Glomerular endothelial cell (primary cell): ENCODE measurements at places on chromosomes 4 and X. TPM values are rescaled to one million over a fixed set of nuclear protein-coding genes. Genes with fewer than 3 reads are reported as not detected.

DNA sequence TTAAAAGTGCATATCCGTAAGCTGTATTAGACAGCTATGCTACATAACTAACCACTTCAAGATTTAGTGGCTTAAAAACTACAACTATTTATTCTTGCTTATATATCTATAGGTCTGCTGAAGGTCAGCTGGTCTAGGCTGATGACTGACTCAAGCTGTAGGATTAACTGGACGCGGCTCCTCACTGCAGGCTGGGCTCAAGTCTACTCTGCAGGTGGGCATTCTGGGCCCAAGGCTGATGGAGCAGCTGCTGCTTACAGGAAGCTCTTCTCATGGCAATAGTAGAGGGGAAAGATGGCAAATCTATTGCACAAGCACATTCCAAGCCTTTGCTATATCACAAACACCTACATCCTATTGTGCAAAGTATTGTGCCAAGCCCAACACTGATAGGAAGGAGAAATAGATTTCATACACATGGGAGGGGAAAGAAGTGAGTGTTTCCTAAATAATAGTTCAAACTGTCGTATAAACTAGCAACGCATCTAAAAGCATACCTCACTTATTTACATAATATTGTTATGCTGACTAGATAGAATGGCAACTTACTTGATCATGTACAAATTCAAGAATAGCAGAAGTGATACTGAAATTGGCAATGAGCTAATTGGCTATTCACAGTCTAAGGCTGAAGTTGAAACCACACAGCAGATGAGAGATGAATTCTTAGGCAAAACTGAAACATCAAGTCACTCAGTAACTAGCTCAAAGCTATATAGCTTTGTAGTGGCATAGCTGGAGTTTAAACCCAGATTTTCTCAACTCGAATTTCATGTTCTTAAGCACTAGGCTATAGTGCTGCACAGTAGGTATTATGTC is 263.8 kb downstream of the NKX6-1 start:
- DNase-seq = no peak

- no peak for DNase-seq
Measured at GRCh38 chr4:183426507-183426906, 17.9 kb upstream of the CDKN2AIP start.

DNA sequence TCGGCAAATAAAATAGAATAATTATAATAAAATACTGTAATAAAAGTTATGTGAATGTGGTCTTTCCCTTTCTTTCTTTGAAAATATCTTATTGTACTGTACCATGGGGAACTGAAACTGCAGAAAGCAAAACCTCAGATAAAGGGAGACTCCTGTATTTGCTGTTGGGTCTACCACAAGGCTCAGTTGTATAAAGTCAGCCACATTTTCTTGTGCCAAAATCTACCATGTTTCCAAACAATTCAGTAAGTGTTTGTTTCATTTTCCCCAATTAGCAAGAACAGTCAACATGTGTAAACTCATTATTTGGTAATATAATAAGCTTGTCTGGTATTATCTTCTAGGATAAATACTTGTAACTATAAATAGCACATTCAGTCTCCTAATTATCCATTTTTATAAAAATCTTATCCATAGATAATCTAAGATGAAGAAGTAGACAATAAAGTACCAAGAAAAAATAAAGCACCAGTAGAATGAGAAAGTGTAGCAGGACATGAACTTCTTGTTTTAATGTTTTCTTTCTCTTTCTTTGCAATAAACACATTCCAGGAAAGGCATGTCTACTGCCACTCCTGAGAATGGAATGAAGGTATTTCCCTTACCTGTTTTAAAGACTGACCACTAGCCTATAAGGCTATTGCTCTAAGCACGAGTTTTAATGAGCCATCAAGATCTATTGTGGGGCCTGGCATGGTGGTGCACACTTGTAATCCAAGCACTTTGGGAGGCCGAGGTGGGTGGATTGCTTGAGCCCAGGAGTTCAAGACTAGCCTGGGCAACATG is 15.0 kb upstream of the OTUD4 start:
- DNase-seq = no peak

DNA sequence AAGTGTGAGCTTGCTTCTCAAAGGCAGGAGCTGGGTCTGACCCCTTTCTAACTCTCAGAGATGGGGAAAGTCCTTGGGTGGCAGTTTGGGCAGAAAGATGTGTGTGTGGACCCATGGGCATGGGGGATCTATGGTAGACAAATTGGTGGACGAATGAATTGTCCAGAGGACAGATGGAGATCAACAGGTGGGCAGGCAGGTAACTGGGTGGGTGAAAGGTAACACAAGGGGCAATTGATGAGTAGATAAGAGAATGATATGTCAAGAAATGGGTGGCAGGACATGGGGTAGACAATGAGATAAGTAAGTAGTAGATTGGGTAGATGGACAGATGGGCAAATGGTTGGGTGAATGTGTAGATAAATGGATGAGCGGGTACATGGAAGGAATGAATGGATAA is 2.9 kb upstream of the KCND1 start:
- DNase-seq = no peak

DNA sequence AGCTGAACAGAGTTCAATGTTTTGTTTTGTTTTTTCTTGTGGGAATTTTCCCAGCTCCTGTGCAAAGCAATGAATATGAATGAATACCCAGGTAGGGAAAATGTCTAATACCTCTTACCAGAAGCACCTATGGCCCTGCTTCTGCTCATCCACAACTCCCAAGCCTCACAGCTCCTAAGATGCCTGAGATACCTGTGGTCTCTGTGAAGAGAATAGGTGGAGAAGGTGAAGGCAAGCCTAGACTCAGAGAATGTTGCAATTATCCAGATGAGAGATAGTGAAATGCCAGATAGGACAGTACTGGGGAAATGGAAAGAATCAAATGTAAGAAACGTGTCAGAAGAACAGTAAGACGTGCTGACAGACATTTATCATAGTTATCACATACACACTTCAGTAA is 70.2 kb upstream of the NOCT start:
- no peak for DNase-seq

GRCh38 chr4:102420563-102421398 is 75.5 kb upstream of the SLC39A8 start:
- DNase-seq = no peak

DNA sequence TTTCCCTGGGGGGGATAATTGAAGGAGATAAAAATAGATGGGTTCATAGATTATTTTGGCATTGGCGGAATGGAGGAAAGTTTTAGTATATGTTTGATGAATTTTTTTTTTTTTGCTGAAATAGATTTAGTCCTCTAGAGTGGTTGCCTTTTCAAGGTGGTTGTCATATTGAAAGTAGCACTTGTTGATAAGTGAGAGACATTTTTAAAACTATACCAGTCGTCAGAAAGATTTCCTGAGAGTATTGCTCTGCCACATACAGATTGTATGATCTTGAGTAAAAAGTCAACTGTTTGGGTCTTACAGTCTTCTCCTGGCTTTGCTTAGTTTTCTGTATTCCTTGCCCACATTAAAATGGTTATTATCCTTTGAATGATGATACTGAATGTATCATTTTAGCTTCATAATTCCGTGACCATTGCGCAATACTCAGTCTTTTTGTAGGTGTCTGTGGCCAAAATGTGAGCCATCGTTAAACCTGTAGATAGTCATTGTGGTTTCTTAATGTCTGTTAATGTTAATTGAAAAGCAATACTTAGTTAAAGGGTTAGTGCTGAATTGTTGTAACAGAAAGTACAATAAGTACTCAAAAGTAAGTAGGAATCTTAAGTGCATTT is 7.1 kb downstream of the SMARCAD1 start:
- no peak for DNase-seq

DNA sequence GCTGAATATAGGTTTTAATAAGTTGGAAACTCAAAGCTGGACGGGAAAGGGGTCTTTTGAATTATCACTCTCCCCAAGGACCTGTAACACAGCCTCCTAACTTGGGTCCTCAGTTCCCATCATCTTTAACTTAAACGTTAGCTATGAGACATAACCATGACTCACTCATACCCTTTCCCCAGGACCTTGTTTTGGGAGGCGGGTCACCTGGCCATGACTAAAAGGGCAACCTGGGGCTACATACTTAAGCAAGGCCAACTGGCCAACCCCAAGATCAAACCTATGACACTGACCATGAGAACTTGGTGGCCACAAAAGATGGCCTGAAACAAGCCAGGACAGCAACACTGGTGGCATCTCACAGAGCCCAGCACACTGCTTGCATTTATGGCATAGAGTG is 89.0 kb downstream of the SH3KBP1 start:
- no peak for DNase-seq

GRCh38 chr4:188295899-188296298 is 156.7 kb downstream of the TRIML1 start:
- no peak for DNase-seq

DNA sequence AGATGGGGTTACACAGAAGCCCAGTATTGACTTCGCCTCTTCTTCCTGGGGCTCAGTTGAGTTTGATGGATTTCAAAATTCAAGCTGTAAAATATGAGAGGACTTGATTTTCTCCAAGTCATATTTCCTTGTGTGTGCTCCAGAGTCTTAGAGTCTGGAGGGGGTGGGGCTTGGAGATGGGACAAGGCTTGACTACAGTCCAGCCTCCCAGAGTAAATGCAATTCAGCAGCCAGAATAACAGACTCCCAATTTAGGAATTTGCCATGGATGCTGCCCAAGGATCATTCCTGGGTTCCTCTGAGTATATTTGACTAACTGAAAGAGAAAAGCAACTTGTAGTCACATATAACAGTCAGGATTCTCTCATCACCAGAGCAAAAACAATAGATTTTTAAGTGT is 53.7 kb upstream of the RBPJ start:
- no peak for DNase-seq

GRCh38 chr4:87058356-87059073 is 123.7 kb downstream of the AFF1 start:
- no peak for DNase-seq

- DNase-seq = no peak
Measured at GRCh38 chrX:19837648-19838047, 49.8 kb downstream of the SH3KBP1 start.

GRCh38 chrX:11137543-11138139 is 26.5 kb downstream of the HCCS start:
- peak; percentile 27 for DNase-seq

DNA sequence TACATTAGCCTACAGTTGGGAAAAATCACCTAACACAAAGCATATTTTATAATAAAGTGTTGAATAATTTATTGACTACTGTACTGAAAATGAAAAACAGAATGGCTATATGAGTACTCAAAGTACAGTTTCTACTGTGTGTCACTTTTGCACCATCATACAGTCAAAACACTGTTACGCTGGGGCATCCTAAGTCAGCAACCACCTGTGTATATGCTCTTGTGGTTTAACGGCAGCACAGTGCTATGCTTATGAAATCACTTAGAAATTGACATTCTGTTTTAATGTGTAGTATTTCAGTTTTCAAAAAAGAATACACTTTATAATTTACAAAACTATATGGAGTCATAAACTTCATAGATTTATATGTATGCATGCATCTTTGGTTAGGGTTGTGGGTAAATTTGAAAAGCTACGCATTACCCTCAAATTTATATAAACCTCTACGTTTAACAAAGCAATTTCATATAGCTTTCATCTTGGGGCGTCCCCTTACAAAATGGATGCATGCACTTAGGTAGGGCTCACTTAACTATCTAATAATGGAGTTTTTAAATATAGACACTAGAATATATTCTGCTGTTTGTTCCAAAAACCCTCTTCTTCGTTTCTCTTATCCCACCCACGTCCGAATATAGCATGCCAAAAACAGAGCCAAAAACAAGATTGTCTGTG is 690 bp upstream of the NEIL3 start:
- DNase-seq = no peak

DNA sequence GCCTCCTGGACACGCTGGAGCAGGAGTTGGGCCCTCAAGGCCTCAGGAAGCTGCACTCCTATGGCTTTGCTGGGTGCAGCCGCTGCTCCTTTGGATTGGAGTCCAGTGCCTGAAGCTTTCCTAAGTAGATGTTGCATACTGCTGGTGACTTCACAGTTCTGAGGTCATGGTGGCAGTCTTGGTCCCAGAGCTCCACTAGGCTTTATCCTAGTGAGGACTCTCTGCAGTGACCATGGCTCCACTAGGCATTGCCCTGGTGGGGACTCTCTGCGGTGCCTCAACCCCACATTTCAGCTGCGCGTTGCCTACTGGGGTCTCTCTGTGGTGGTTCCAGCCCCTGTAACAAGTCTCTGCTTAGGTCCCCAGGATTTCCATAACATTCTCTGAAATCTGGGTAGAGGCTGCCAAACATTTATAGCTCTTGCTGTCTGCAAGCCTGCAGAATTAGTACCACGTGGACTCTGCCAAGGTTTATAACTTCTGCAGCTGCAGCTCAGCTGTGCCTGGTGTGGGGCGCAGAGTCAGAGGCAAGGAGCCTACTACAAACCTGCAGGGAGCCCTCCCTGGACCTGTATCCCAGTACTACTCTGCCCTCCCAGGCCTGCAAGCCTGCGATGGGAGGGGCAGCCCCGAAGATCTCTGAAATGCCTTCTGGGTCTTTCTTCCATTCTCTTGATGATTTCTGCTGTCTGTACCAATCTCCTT is 46.0 kb upstream of the NFKB1 start:
- DNase-seq = no peak

- DNase-seq = no peak
Measured at GRCh38 chr4:123649645-123650391, 253.2 kb downstream of the SPRY1 start.

GRCh38 chrX:120793098-120793497 is 82.6 kb downstream of the CT47B1 start:
- no peak for DNase-seq

GRCh38 chr4:40314951-40315350 is 20.2 kb upstream of the CHRNA9 start:
- no peak for DNase-seq

DNA sequence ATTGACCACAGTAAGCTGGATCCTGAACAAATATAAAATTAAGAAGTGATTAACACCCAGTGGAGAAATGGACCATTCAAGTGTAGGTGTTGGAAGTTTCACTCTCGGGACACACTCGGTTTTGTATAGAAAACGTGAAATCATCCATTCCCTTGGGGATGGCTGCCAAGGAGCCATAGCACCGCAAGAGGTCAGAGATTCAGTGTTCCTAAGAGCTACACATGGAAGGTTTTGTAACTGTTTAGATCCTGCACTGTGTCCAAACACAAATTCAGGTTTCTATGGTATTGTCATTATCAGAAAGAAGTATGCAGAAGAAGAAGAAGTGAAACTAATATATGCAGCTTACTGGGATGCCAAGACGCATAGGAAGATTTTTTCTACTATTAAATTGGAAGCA is 281.0 kb downstream of the LDB2 start:
- no peak for DNase-seq

GAGE10 gene
- total RNA-seq = not detected in 2 replicates

SH2D1A gene
- not detected in 2 replicates for total RNA-seq

MAGEA12 gene
- not detected in 2 replicates for total RNA-seq

ZGRF1 gene
- total RNA-seq = 1.6 and 4.4 TPM in 2 replicates

STOX2 gene
- 1.1 TPM in 2 replicates for total RNA-seq

RAP2C gene
- total RNA-seq = 15.2 and 21.4 TPM in 2 replicates

MAGEA8 gene
- not detected in 2 replicates for total RNA-seq

CFAP47 gene
- total RNA-seq = 0.19 TPM in 1 of 2 replicates, not detected in the other

ATP2B3 gene
- not detected in 2 replicates for total RNA-seq

ANK2 gene
- 4.1 and 6.1 TPM in 2 replicates for total RNA-seq

ARMCX1 gene
- total RNA-seq = 17.8 and 25.7 TPM in 2 replicates

GRPR gene
- total RNA-seq = 0.23 TPM in 1 of 2 replicates, not detected in the other

MAGED4 gene
- total RNA-seq = 4.6 and 52.6 TPM in 2 replicates

SSX4B gene
- not detected in 2 replicates for total RNA-seq

BST1 gene
- 43.2 and 88.9 TPM in 2 replicates for total RNA-seq

RAB33A gene
- total RNA-seq = 0.47 and 0.92 TPM in 2 replicates
